AG10803 (cell line): ENCODE measurements at places on chromosomes 12 and 14.
A peak's percentile ranks its signal among the peaks of the same experiment; 100 is the strongest.

- DNase-seq, result peak; percentile 6
These were observed 108.8 kb downstream of the TXNDC16 start for GRCh38 chr14:52443506-52443905.

DNA sequence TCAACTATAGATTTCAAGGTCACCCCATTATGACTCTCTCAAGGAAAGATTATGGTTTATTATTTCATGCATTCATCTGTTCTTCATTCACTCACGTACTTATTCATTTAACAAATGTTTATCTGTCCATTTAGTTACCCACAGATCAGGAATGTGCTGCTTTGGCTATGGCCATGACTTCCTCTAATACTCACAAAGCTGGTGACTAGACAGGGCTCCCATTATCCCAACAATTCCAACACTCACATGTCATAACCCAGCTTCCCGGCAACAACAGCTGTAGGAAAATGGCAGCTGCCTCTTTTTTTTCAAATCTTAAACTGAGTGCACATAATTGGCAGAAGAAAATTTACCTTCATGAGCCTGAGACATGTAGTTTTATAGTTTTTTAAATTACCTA, 190.8 kb upstream of the CCDC196 start:
- DNase-seq, result no peak

DNA sequence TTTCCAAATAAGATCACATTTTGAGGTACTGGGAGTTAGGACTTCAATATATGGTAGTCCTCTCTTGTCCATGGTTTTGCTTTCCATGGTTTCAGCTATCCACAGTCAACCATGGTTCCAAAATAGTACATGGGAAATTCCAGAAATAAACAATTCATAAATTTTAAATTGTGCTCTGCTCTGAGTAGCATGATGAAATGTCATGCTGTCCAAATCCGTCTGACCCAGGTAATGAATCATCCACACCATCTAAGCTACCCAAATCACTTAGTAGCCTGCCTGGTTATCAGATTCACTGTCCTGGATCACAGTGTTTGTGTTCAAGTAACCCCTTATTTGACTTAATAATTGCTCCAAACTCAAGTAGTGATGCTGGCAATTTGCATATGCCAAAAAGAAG, 197.9 kb downstream of the TMTC3 start:
- peak; percentile 29 for DNase-seq

- DNase-seq, result no peak
These were observed 19.3 kb downstream of the MBIP start for GRCh38 chr14:36301159-36301558.

GRCh38 chr12:131313635-131314034, 359.9 kb downstream of the ADGRD1 start:
- no peak for DNase-seq

DNA sequence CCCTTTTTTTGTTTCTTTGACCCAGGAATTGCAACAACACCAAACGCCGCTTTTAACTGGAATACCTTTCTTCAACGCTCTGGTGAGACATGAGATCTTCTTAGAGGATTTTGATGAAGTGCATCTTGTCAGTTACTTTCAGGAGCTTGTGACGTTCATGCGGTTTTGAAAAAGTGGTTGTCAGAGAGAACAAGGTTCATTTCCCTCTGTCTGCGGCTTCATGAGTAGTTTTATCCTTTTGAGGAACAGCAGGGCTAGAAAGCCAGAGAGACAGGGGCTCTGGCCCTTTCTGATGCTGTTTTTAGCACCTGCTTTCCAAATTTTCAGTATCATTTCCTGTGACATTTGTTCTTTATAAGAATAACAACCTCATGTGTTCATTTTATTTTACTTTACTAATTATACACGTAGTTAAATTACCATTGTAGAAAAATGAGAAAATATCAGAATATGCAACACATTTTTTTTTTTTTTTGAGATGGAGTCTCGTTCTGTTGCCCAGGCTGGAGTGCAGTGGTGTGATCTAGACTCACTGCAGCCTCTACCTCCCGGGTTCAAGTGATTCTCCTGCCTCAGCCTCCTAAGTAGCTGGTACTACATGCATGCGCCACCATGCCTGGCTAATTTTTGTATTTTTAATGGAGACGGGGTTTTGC, 61.8 kb downstream of the GLT1D1 start:
- DNase-seq, result no peak

DNA sequence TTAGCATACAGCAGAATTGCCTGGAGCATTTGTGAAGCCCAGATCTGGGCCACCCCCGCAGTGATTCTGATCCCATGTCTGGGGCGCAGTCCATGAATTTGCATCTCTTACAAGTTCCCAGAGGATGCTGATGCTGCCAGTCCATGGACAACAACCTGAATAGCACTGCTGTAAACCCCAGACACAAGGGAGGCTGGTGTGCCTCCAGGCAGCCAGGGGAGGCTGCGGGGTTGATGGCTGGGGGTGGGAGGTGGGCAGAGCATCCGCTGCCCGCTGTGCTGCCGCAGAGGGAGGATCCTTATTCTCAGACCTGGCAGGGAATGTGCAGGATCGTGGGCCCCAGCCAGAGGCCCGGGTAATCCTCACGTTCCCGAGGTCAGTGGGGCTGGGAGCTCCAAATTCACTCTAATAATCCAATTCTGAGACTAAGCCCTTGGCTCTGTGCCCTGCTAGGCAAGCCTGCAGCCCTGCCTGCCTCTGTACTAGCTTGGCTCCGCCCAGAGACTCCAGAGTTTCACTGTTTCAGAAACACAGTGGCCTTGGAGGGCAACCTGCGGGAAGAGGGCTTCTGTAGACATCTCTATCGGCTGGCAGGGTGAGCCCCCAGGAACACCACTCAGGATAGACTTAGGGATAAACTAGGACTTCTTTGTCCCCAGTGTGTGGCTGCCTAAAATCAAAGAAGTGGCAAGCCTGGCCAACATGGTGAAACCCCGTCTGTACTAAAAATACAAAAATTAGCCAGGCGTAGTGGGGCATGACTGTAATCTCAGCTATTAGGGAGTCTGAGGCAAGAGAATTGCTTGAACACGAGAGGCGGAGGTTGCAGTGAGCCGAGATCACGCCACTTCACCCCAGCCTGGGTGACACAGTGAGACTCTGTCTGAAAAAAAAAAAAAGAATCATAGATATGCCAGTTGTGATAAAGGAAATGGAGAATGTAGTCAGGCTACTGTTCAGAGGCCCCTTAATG, 17.8 kb upstream of the MLEC start:
- DNase-seq, result peak; percentile 16

DNA sequence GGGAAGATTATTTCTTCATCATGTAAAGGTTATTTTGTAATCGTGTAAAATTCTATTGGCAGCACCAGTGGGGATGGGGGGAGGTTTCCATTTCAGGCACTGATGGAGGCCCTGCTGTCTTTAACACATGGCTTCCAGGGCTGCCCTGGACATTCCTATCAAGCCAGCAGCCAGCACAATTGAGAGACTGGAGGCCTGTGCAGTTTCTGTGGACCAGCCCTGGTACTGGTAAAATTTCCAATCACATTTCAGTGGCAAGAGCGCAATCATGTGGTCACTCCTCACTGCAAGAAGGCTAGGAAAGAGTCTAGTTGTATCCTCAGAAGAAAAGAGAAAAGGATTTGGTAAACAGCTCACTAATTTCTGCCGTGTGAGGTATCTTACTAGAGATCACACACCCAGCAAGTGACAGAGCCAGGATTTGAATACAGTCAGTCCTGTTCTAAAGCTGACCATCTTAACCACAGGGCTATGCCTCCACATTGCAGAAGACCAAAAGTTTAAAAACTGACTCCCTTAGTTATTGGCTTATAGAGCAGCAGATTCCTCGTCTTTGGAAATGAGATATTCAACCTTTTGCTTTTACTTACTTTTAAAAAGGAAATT, 179.4 kb upstream of the ARHGAP5 start:
- DNase-seq, result peak; percentile 71

DNA sequence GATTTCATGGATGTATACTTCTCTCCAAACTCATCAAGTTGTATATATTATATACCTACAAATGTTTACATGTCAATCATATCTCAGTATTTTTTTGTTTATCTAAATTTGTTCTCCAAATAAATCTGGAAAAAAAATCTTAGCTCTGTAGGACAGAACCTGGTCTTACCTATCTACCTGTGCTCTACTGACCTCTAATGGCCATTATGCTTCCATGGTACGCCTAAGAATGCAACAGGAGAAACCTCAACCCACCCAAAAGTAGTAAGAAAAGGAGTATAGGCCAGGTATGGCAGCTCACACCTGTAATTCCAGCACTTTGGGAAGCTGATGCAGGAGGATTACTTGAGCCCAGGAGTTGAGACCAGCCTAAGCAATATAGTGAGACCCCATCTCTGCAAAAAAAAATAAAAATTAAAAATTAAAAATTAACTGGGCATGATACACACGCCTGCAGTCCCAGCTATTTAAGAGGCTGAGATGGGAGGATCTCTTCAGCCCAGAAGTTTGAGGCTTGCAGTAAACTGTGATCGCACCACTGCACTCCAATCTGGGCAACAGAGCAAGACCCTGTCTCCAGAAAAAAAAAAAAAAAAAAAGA, 8.7 kb downstream of the OR11H4 start:
- no peak for DNase-seq

DNA sequence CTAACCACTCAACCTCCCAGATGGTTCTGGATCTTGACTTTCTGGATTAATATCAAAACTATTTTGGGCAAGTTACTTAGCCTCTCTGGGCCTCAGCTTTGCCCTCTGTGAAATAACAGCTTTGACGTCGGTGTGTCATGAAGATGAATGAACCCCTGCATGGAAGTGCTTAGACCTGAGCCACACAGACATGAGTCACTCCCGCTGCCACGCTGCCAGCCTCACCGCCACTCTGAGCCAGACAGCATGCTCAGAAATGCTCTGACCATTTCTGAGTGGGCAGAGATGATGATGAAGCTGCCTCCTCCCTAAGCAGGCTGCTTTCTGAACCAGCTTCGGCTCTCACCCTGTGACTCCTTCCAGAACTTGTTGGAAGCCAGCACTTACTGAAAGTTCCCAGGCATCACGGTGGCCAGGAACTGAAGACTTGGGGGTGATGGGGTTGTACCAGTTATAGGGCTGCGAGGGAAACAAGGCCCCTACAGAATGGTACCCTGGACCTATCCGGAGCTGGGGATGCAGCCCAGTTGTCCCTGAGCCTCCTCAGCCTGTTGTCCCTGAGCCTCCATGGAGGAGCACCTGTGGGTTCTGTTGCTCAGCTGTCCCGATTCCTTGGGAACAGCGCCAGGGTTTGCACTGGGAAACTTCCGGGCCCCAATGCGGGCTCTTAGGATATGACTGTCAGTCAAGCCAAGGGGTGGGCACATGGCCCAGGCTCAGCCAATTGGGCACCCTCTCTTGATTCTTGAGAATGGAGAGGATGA, 2.0 kb upstream of the CCDC197 start:
- peak; percentile 86 for DNase-seq

- no peak for DNase-seq
These were observed 37.8 kb downstream of the ANAPC7 start for GRCh38 chr12:110365489-110366320.

- no peak for DNase-seq
These were observed 37.3 kb upstream of the TBPL2 start for GRCh38 chr14:55477680-55478079.

DNA sequence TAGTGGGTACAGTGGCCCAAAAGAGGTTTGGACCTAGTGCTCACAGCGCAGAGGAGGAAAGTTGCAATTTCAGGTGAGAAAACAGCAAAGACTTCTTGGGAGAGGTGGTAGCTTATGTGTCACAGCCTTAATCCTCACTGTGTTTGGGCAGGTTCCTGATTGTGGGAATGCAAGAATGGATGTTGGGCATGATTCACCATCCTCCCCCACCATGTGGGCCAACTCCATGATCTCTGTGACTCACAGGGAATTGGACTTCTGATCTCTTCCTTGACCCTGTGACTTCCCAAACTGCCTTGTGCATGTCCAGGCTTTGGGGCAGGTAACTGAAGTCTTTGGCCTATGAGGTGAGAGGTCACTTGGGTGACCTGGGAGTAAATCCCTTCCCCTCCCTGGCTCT, 1.8 kb upstream of the CHST11 start:
- DNase-seq, result peak; percentile 71

GRCh38 chr12:45730084-45730347, 510 bp downstream of the ARID2 start:
- no peak for DNase-seq

DNA sequence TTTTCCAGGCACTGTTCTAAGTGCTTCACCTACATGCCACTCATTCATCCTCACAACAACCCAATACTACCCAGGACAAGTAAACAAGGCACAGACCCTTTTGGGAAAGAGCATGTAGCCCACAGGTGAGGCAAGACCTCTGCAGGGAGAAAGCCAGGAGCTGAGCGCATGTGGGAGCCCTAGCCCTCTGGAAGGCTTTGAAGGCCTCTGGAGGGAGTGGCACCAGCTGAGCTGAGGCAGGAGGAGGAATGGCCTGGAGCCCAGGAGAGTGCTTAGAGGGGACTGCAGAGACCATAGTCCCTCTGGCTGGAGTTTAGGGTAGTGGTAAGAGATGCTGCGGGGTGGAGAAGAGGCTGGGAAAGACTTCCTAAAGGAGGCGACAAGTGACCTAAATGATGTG, 516.5 kb downstream of the FUT8 start:
- no peak for DNase-seq

DNA sequence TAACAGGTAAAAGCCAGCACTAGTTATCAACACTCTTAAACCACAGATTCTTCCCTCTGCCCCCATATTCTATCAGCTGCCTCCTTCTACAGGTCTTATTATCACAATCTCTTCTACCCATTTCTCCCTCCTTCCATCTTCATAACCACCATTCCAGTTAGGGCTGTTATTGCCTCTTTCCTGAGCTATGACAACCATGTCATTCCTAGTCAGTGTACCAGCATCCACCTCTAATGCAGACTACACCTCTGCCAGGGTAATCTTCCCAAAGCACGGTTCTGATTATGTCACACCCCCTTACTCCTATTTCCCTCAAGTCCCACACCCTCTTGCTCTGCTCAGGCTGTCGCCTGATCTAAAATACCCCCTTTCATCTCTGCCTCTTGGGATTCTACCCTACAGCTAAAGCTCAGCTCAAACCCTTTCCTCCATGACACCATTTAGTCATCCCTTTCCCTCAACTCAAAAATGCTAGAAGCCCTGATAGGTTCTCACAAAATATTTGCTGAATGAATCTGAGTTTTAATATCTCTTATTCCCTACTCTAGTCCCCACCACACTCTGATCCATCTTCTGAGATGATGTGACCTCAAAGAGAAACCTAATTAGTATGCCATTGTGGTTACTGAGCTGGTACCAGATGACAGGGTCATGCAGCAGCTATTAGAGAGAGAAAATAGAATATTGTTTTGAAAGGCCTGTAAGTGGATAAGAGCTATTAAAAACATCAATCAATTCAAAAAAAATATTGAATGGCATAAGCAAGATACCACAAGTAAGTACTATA, 11.7 kb downstream of the RACGAP1 start:
- no peak for DNase-seq

GRCh38 chr12:104722601-104723534, 235.2 kb downstream of the SLC41A2 start:
- no peak for DNase-seq
